Activated B cell treated with CpG ODN at 0.5 μM for 24 hours (primary cell): ENCODE measurements at places on chromosomes 6 and 20. TPM values are rescaled to one million over a fixed set of nuclear protein-coding genes. Genes with fewer than 3 reads are reported as not detected.

DNA sequence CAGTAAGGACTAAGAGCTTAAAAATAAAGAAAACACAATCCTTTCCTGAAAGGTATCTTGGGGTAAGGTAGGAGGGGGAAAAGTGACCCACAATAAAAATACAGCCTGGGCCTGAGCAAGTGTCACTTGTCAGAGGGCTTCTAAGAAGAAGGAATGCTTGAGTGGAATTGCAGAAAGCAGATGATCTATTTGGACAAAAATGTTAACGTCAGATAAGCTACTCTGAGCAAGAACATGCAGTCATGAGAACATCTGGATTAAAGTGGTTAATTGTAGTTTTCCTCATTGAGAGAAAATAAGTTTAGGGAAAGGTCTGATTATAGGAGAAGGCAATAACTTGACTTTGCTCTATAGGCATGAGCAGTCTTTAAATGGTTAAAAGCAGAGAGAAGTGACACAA is 581.9 kb downstream of the HTR1B start:
- DNase-seq, result no peak
- H3K27me3 ChIP-seq, result no peaks in the 10 kb centered on the region
- no peaks in the 10 kb centered on the region for H3K4me1 ChIP-seq
- H3K27ac ChIP-seq, result no peak overlapping the region

- no peaks in the 10 kb centered on the region for H3K27me3 ChIP-seq
- DNase-seq, result no peak
Measured at GRCh38 chr6:112956696-112957535, 609.8 kb downstream of the RFPL4B start.

- H3K27me3 ChIP-seq, result peaks cover 34% of the 10 kb centered on the region
- no peak overlapping the region for H3K4me3 ChIP-seq
- no peak for DNase-seq
- H3K36me3 ChIP-seq, result no peaks in the 10 kb centered on the region
- peaks cover 20% of the 10 kb centered on the region for H3K4me1 ChIP-seq
- no peak overlapping the region for H3K27ac ChIP-seq
Measured at GRCh38 chr20:17684077-17684888, 2.2 kb upstream of the RRBP1 start.

DNA sequence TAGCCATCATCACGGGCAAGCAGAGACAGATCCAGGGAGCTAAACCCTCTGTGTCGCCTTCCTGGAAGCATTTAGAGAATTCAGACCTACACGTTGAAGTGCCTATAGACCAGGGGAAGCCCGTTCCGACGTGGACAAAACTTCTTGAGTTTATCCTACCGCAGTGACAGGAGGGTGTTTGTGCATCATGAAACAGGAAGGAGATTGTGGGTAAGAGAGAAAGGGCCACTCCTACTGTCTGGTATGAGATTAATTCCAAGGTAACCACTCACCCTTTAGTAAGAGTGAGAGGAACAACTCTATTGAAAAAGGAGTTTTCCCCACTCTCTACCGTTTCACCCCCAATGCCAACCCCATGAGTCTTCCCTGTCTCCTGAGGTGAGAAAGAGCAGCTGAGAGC is 133.7 kb downstream of the TFAP2C start:
- no peaks in the 10 kb centered on the region for H3K27me3 ChIP-seq
- no peaks in the 10 kb centered on the region for H3K4me1 ChIP-seq
- no peaks in the 10 kb centered on the region for H3K36me3 ChIP-seq
- H3K27ac ChIP-seq, result no peak overlapping the region
- DNase-seq, result no peak

Gene FAXC
- not detected in 2 replicates for total RNA-seq

Gene PNLDC1
- 0.24 TPM in 1 of 2 replicates, not detected in the other for total RNA-seq

Gene C6orf52
- total RNA-seq, result 1.0 and 1.6 TPM in 2 replicates

GRCh38 chr6:4511641-4512020 is 264.6 kb upstream of the CDYL start:
- no peaks in the 10 kb centered on the region for H3K36me3 ChIP-seq
- no peak for DNase-seq
- H3K4me3 ChIP-seq, result no peak overlapping the region
- no peak overlapping the region for H3K27ac ChIP-seq
- H3K4me1 ChIP-seq, result no peaks in the 10 kb centered on the region
- peaks cover 5% of the 10 kb centered on the region for H3K27me3 ChIP-seq

GRCh38 chr6:131999545-132000146 is 48.5 kb upstream of the CCN2 start:
- DNase-seq, result no peak
- peaks cover 11% of the 10 kb centered on the region for H3K4me1 ChIP-seq
- H3K27me3 ChIP-seq, result no peaks in the 10 kb centered on the region
- no peaks in the 10 kb centered on the region for H3K36me3 ChIP-seq
- no peak overlapping the region for H3K4me3 ChIP-seq

DNA sequence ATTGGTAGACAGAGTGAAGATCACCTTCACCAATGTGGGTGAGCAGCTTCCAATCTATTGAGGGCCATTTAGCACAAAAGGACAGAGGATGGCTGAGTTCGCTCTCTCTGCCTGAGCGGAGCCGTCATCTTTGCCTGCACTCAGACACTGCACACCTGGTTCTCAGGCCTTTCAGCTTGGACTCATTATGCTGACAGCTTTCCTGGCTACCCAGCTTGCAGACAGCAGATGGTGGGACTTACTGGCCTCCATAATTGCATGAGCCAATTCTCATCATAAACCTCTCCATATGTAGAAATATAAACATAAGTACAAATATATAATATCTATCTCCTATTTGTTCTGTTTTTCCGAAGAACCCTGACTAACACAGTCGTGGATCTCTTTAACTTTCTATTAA is 13.7 kb downstream of the TBXT start:
- H3K36me3 ChIP-seq, result no peaks in the 10 kb centered on the region
- DNase-seq, result no peak
- no peak overlapping the region for H3K4me3 ChIP-seq
- H3K27me3 ChIP-seq, result peaks cover 14% of the 10 kb centered on the region

GRCh38 chr6:81696524-81696923 is 56.0 kb downstream of the TENT5A start:
- peaks cover 3% of the 10 kb centered on the region for H3K4me1 ChIP-seq
- H3K27ac ChIP-seq, result no peak overlapping the region
- H3K36me3 ChIP-seq, result no peaks in the 10 kb centered on the region

DNA sequence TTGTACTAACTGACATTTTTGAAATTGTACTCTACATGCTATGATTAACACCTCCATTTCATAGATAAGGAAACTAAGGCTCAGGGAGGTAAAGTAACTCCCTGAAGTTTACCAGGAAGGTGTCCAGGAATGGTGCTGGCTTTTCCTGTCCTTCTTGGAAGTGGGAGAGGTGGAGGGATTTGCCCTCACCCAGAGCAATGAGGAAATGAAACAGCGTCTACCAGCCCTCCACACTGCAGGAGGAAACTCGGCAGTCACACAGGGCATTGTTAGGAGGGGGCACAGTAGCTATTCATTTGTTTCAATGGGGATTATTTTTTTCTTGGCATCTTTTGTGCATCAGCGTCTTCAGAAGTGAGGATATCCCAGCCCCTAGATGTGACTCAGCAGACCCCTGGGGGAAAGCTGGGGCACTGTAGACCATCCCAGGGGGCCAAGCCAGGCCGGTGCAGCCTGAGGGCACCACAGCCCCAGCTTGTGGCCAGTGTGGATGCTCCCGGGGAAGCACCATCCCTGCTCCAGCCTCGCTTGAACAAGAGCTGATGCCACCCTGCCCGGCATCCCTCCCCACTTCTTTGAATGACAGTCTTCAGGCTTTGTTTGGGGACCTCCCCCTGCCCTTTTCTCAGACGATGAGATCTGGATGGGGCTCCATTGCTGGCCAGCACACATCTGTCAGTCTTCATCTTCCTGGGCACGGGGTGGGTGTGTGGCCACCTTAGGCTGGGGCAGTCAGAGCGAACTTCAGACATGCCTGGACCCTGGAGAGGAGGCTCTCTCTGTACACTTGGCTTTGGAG is 224.4 kb upstream of the PMEPA1 start:
- no peak overlapping the region for H3K27ac ChIP-seq
- DNase-seq, result no peak
- no peaks in the 10 kb centered on the region for H3K4me1 ChIP-seq
- H3K4me3 ChIP-seq, result no peak overlapping the region

Gene C6orf58
- not detected in 2 replicates for total RNA-seq

Gene CCN6
- total RNA-seq, result not detected in 2 replicates

Gene CLIC5
- 2.3 and 2.5 TPM in 2 replicates for total RNA-seq

Gene MYB
- total RNA-seq, result 2.8 and 3.2 TPM in 2 replicates

- no peaks in the 10 kb centered on the region for H3K27me3 ChIP-seq
- no peak overlapping the region for H3K27ac ChIP-seq
- H3K4me1 ChIP-seq, result no peaks in the 10 kb centered on the region
- no peak overlapping the region for H3K4me3 ChIP-seq
Measured at GRCh38 chr6:8821981-8822381, 386.6 kb upstream of the SLC35B3 start.

DNA sequence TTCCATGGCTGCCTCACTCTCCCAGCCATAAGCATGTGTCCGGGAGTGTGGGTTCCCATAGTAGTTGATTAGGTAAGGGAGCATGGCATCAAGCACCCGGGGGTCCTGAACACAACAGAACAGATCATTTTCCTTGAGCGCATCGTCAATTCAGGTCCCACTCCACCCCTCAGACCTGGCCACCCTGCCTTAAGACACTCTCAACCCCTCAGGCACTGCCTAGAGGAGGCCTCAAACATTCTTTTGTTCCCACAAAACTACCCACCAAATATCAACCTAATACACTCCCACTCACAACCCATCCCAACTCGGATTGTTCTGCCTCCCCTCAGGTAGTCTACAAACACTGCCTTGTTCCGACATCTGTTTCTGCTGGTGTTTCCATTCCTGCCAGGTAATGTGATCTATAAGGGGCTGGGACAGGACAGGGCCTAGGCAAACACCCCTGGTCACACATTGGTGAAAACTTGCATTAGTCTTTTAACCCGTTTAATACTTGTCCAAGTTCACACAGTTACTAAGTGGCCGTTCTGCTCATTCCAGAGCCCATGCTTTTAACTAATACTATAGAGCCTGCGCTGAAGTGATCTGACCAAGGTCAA is 1.4 kb downstream of the NFS1 start:
- no peaks in the 10 kb centered on the region for H3K27me3 ChIP-seq
- no peak for DNase-seq
- peak overlapping the region; percentile 38 for H3K27ac ChIP-seq

Gene HACE1
- 7.1 and 7.8 TPM in 2 replicates for total RNA-seq

GRCh38 chr20:8536262-8536618 is 404.2 kb downstream of the PLCB1 start:
- H3K27me3 ChIP-seq, result no peaks in the 10 kb centered on the region
- peaks cover 33% of the 10 kb centered on the region for H3K4me1 ChIP-seq
- peak overlapping the region; percentile 24 for H3K4me3 ChIP-seq

Gene PAX1
- not detected in 2 replicates for total RNA-seq

DNA sequence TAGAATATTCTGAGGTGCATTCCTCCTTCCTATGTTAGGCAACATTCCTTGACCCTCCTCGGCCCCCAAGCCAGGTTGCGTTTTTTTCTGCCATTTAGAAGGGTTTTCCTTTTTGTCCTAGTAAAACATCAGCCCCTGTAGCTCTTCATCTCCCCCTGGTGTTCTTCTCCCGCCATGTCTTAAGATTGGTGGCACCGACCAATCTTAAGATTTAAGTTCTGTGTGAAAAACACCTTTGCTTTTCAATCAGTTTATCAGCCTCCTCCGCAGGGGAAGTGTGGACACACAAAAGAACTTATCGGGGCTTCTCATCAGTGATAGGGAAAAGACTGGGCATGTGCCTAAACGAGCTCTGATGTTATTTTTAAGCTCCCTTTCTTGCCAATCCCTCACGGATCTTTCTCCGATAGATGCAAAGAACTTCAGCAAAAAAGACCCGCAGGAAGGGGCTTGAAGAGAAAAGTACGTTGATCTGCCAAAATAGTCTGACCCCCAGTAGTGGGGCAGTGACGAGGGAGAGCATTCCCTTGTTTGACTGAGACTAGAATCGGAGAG is 719 bp upstream of the EDN1 start:
- H3K27me3 ChIP-seq, result peaks cover 36% of the 10 kb centered on the region
- H3K36me3 ChIP-seq, result no peaks in the 10 kb centered on the region
- H3K4me1 ChIP-seq, result peaks cover 15% of the 10 kb centered on the region

Gene ERVFRD-1
- not detected in 2 replicates for total RNA-seq

Gene HLA-DOB
- total RNA-seq, result 95.6 and 101 TPM in 2 replicates

- peaks cover 58% of the 10 kb centered on the region for H3K36me3 ChIP-seq
- H3K27ac ChIP-seq, result no peak overlapping the region
- no peak for DNase-seq
- peaks cover 18% of the 10 kb centered on the region for H3K4me1 ChIP-seq
- no peak overlapping the region for H3K4me3 ChIP-seq
- no peaks in the 10 kb centered on the region for H3K27me3 ChIP-seq
Measured at GRCh38 chr6:36139991-36140710, 9.8 kb downstream of the MAPK13 start.

DNA sequence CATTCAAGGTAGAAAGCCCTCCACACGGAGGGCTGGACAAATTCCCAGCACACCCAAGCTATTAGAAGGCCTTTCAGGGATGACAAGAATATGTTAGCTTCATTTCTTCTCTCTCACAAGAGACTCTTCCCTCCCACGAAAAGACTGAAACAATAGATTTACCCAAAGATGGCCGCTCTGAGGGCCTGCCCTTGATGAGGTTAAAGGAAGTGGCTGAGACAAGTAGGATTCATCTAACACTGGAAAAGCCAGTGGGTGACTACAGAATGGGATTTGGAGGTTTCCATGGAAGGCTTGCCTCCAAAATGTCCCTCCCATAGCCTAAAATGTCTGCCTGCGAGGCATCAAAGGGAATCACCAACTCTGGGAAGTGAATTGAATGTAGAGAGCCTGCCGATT is 277.6 kb downstream of the CLIC5 start:
- H3K4me1 ChIP-seq, result peaks cover 26% of the 10 kb centered on the region
- H3K27me3 ChIP-seq, result peaks cover 1% of the 10 kb centered on the region
- H3K27ac ChIP-seq, result no peak overlapping the region
- H3K4me3 ChIP-seq, result no peak overlapping the region

Gene EYS
- total RNA-seq, result not detected in 2 replicates

DNA sequence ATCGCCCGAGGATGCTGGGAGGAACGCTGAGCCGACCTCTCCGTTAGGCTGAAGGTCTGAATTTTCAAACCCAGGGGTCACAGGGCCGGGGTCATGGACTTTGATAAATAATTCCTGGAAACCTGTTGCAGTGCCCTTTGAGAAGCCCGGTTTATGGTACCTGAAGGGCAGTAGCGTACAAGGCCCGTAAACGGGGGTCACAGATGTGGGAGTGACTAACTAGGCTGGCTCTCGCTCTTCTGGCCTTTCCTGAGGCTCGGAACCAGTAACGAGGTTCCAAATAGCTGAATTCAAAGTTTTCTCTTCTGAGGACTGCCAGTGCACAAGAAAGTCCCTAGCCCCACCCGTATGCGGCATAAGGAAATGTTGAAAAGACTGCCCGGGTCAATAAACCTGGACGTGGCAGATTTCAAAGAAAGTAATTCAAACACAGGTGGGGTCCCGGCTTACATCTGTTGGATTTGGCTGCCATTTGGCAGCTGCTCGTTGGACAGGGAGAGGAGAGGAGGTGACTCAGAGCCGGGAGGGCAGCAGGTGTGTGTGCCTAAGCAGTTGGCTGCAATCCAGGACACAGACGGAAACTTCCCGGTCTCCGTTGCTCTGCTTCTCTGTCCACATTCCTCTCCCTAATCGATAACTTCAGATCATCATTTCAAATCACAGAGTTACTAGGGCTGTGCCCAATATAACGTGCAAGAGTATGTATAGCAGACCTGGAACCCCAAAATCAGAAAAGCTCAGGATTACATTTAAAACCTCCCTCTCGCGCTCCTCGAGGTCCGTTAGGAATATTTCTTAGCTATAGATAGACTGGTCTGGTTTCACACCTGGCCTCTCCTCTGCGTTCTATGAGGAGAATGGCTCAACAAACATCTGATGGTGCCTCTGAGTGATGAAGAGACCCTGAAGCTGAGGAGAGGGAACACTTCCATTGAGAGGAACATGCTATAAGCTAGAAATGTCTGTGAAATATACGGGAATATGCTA is 765 bp upstream of the GMDS start:
- H3K27me3 ChIP-seq, result no peaks in the 10 kb centered on the region
- peak overlapping the region; percentile 89 for H3K27ac ChIP-seq
- peak overlapping the region; percentile 93 for H3K4me3 ChIP-seq
- peak; percentile 21 for DNase-seq
- H3K36me3 ChIP-seq, result peaks cover 17% of the 10 kb centered on the region
